ENCODE measurements at places on chromosomes 3 and 15. TPM values are rescaled to one million over a fixed set of nuclear protein-coding genes. Genes with fewer than 3 reads are reported as not detected.

Gene PLSCR2
- total RNA-seq, result not detected

Gene CYP1A1
- 4.9 TPM for total RNA-seq

Gene PPARG
- total RNA-seq, result 0.47 TPM

Gene XCR1
- not detected for total RNA-seq

Gene NPHP3
- 7.3 TPM for total RNA-seq

Gene SPATA12
- total RNA-seq, result not detected

Gene PLIN1
- total RNA-seq, result 0.23 TPM

Gene ST3GAL6
- total RNA-seq, result 0.28 TPM

Gene BCL2A1
- 91.4 TPM for total RNA-seq

Gene ABHD10
- total RNA-seq, result 56.2 TPM

Gene PLD1
- total RNA-seq, result 0.52 TPM

Gene USP50
- not detected for total RNA-seq

Gene PLCH1
- 1.2 TPM for total RNA-seq

Gene SCN11A
- total RNA-seq, result 0.12 TPM

Gene CD200R1
- total RNA-seq, result 1.8 TPM

Gene LRRIQ4
- 0.49 TPM for total RNA-seq

Gene CSPG4
- total RNA-seq, result not detected

Gene SLC22A13
- total RNA-seq, result 0.27 TPM

Gene CCDC39
- not detected for total RNA-seq

Gene RRP9
- total RNA-seq, result 83.0 TPM

Gene GOLGA6L22
- not detected for total RNA-seq

Gene CPN2
- not detected for total RNA-seq

Gene CELF6
- 0.16 TPM for total RNA-seq

Gene GOLGA6L7
- not detected for total RNA-seq
